ENCODE measurements at places on chromosomes 2 and 18. TPM values are rescaled to one million over a fixed set of nuclear protein-coding genes. Genes with fewer than 3 reads are reported as not detected.

GRCh38 chr18:79405781-79406575, 10.2 kb downstream of the NFATC1 start:
- peaks cover 7% of the 10 kb centered on the region for H3K4me1 ChIP-seq
- peak overlapping the region; percentile 39 for H3K27ac ChIP-seq
- DNase-seq: no peak
- no peak overlapping the region for H3K4me3 ChIP-seq
- no peaks in the 10 kb centered on the region for H3K36me3 ChIP-seq
- H3K27me3 ChIP-seq: no peaks in the 10 kb centered on the region

Gene FAM110C
- total RNA-seq: 17.7 TPM

GRCh38 chr18:7049951-7050350, 67.6 kb downstream of the LAMA1 start:
- H3K4me3 ChIP-seq: no peak overlapping the region
- no peak for DNase-seq
- no peaks in the 10 kb centered on the region for H3K27me3 ChIP-seq
- H3K4me1 ChIP-seq: no peaks in the 10 kb centered on the region

DNA sequence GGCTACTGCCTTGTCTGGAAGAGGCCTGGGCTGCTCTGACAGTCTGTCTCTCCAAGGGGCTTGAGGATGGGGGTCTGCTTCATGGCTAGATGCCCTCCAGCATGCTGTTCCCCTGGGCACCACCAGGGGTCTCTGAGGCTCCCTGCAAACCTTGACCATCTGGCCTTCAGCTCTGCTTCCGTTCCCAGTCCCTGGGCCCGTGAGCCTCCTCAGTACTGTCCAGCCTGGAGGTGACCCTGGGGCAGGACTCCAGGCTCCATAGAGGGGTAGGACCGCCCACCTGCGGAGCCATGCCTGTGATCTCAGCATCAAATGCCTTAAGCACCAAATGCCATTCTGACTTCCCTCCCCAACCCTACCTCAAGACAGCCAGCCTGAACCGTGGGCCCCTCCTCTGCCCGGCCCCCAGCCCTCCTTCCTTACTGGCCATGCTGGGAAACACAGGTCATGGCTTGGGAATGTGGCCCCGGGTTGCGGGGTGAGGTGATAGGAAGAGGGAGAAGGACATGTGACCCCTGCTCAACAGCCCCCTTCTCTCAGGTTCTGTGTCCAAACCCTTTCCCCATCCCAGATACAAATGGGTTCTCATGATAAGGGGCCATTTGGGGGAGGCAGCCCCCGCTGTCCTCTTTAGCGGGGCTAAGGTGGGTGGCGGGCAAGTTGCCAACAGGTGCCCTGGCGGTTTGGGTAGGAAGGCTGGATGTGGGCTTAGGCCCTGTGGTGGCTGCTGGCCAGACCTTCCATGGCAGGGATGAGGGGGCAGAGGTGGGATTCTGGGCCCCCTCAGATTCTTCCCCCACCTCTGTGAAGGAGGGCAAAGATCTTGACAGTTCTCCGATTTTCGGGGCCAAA, 25.0 kb downstream of the SPEG start:
- no peaks in the 10 kb centered on the region for H3K27me3 ChIP-seq
- no peaks in the 10 kb centered on the region for H3K36me3 ChIP-seq
- H3K4me3 ChIP-seq: no peak overlapping the region
- H3K27ac ChIP-seq: peak overlapping the region; percentile 54
- peak; percentile 31 for DNase-seq

Gene ZSWIM2
- total RNA-seq: not detected

Gene ARHGAP25
- 5.0 TPM for total RNA-seq
